ENCODE measurements at places on chromosomes 2 and 18. TPM values are rescaled to one million over a fixed set of nuclear protein-coding genes. Genes with fewer than 3 reads are reported as not detected.

DNA sequence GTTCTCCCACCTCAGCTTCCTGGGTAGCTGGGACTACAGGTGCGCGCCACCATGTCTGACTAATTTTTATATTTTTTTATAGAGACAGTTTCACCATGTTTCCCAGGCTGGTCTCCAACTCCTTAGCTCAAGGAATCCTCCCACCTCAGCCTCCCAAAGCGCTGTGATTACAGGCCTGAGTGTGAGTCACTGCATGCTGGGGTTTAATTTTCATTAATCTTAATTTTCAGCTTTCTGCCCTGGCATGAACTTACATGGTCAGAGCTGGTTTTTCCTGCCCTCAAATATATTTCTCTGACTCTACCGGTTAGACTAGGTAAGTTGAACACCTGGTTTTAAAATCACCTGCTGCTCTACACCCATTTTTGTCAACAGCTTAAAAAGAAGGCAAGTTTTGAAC is 3.1 kb downstream of the MARCHF7 start:
- no peaks in the 10 kb centered on the region for H3K27me3 ChIP-seq
- H3K4me1 ChIP-seq, result no peaks in the 10 kb centered on the region
- peaks cover 31% of the 10 kb centered on the region for H3K36me3 ChIP-seq
- H3K4me3 ChIP-seq, result no peak overlapping the region
- H3K27ac ChIP-seq, result no peak overlapping the region
- no peak for DNase-seq

DNA sequence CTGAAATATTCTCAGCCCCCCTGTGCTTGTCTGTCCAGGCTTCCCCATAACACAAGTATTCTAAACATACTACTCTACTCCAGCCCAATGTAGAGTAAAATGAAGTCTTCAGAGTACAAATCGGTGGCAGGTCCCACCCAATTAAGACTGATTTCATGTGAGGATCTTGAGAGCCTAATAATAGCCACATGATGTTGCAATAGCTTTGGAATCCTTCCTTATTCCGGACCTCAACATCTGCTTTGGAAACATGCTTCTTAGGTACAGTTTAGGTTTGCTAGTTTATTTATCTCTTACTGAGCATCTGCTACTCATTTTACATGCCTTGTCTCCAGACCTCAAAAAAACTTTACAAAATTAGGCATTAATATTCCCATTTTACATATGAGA is 207.3 kb upstream of the RAB6C start:
- no peaks in the 10 kb centered on the region for H3K27me3 ChIP-seq
- no peaks in the 10 kb centered on the region for H3K4me1 ChIP-seq
- no peak overlapping the region for H3K4me3 ChIP-seq
- H3K27ac ChIP-seq, result no peak overlapping the region
- DNase-seq, result no peak

LDLRAD4 gene
- total RNA-seq, result 1.8 TPM

GRCh38 chr2:121382744-121383143 is 97.7 kb upstream of the TFCP2L1 start:
- no peaks in the 10 kb centered on the region for H3K4me1 ChIP-seq
- no peak for DNase-seq
- no peak overlapping the region for H3K27ac ChIP-seq
- no peak overlapping the region for H3K4me3 ChIP-seq
